CD4-positive, alpha-beta T cell treated with Interleukin-21 for 1 hour (primary cell): ENCODE measurements at places on chromosomes 7 and 10.

DNA sequence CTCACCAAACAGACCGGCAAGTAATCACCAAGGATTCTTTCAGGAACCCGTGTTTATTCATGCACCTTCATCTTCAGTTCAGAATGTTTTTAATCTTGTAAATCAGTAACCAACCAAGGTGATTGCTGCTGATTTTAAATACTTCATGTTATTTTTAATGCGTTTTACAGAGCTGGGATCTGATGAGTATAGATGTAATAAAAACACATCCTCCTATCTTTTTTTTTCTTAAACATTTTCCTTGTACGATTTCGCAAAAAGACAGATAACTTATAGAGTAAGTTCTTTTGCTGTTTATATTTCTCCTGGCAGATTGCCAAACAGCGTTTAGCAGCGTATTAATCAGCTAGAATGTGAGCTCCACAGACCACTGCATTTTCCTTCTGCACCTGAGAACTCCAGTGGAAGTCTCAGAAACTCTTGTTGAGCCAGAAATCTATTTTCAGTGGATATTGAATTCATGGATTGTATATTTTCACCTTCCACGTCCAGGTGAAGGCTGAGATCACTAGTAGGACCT is 397.8 kb upstream of the NRP1 start:
- no peak for DNase-seq

- no peak for DNase-seq
These were observed 965.6 kb downstream of the XPNPEP1 start for GRCh38 chr10:108957681-108958080.

DNA sequence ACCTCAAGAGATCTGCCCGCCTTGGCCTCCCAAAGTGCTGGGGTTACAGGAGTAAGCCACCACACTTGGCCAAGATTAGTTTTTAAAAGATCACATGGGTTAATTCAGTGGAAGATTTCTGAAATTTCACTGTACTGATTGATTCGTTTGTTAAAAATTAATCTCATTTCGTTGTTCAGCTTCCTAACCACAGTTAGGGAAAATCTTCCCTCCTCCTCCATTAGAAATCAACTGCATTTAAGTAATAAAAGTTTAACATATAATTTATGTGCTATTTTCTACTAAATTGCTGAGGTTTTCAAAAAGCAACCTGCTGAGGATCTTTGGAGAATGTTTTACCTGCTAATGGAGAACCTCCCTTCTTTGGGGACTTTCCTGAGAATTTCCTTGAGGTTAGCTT is 522.4 kb downstream of the GATA3 start:
- DNase-seq, result no peak

GRCh38 chr10:3107426-3107961 is 40.1 kb downstream of the PFKP start:
- DNase-seq, result no peak

GRCh38 chr7:81833401-81833800 is 63.6 kb upstream of the HGF start:
- no peak for DNase-seq

DNA sequence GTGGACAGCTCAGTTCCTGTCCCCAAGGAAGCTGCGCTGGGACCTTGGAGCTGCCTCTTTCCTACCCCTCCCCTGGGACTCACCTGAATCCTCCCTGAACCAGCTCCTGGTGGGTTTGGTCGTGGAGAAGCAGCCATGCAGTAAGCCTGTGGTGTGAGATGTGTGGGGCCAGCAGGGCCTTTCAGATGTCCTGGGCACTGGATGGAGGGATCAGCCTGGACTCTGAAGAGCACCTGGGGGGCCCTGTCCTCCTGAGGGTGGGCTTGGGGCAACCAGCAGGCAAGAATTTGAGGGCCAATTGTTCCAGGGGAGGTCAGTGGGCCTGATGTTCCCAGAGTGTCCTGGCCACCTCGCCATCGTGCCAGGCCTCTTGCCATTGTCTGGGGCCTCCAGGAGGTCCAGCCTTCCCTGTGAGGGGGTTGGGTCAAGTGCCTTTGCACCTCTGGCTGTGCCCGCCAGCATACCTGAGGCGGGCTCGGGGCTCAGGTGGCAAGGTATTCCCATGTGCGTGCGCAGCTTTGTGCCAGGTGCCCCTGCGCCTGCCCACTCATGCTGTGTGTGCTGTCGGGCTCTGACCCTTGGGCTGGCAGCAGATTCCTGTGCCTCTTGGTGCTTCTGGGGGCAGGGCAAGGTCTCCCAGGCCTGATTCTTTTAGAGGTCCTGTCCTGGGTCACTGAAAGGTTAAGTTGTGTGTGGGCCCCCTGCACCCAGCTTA is 7.3 kb downstream of the TRIM8 start:
- DNase-seq, result no peak

DNA sequence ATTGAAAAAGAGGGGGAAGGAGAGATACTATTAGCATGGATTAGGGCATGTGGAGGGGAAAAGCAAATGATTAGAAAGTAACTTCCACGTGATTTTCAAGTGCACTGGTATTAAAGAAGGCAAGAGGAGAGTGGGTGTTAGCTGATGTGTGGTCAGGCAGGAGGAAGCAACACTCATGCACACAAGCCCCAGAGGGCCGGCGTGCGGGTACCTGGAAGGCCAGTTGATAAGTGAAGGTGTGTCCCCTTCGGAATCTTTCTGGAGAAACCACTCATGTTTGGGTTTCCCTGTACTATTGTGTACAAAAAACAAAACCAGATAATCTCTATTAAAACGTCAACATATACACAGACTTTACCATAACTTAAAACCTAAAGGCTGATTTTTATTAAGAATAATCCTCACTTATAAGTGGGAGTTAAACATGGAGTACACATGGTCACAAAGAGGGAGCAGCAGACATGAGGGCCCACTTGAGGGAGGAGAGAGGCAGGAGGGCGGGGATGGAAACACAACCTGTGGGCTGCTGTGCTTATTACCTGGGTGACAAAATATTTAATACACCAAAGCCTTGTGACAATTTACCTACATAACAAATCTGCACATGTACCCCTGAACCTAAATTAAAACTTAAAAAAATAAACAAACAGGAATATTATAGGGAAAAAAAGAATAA is 98.9 kb downstream of the SVIL start:
- DNase-seq, result no peak

- peak; percentile 50 for DNase-seq
These were observed 3.3 kb upstream of the SHH start for GRCh38 chr7:155815332-155816191.

DNA sequence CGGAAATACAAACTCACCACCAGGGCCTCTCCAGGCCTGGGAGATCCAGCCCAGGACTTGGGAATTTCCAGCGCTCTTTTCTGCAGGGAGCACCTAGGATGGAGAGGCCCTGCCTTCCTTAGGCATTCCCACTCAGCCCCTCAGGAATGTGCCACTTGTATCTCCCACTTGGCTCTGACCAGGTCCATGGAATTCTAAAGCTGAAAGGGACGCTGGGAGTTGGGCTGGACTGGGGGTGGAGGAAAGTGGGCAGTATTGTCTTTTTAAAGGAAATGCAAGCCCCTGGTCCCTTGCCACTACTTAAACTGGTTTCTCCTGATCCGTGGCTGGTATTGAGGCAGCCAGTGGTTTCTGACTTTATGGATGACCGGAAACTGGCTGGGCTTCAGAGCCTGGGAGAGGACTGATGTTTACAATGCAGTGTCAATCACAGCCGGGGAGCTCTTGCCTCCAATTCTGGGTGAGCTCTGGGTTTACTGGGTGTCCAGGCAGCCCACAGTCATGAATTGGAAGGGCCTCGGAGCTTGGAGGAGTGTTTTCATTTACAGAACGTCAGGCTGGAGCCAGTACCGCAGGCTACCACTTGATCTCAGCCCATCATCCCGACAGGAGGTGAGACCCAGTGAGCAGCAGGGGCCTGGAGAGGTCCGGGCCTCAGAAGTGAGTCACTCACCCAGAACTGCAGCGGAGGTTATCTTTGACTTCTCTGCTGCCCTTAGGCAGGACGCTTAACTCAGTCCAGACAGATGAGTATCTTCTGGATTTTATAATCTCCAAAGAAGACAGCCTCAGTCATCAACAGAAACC is 27.3 kb downstream of the AGAP3 start:
- DNase-seq, result no peak

GRCh38 chr10:14584661-14585060 is 190.0 kb downstream of the FAM107B start:
- peak; percentile 83 for DNase-seq

GRCh38 chr10:34722404-34722803 is 92.7 kb downstream of the PARD3 start:
- no peak for DNase-seq

DNA sequence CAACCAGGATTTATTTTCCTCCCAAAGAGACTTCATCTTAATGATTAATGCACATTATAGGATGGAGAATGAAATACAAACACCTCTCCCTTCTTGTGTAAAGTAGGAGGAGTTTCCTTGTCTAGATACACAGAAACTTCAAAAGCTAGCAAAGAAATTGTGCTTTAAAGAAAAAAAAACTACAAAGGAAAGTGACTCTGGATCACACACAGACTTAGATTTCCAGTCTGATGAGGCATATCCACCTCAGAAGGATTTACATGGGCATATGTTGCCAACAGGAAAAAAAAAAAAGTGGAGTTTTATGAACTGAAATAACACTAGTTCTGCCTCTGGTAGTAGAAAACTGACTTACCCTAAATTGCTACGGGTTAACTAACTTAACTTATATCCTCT is 449.6 kb downstream of the KCNMA1 start:
- DNase-seq, result no peak

GRCh38 chr7:82185443-82185842 is 258.1 kb downstream of the CACNA2D1 start:
- no peak for DNase-seq

- DNase-seq, result no peak
These were observed 748.7 kb downstream of the AUTS2 start for GRCh38 chr7:70346844-70347462.

GRCh38 chr10:113857210-113857609 is 2.7 kb downstream of the NHLRC2 start:
- no peak for DNase-seq

GRCh38 chr10:18137111-18137510 is 3.1 kb upstream of the CACNB2 start:
- DNase-seq, result no peak

- no peak for DNase-seq
These were observed 240.8 kb downstream of the BICC1 start for GRCh38 chr10:58753425-58753824.

GRCh38 chr7:149161241-149161848 is 14.1 kb downstream of the ZNF398 start:
- no peak for DNase-seq

DNA sequence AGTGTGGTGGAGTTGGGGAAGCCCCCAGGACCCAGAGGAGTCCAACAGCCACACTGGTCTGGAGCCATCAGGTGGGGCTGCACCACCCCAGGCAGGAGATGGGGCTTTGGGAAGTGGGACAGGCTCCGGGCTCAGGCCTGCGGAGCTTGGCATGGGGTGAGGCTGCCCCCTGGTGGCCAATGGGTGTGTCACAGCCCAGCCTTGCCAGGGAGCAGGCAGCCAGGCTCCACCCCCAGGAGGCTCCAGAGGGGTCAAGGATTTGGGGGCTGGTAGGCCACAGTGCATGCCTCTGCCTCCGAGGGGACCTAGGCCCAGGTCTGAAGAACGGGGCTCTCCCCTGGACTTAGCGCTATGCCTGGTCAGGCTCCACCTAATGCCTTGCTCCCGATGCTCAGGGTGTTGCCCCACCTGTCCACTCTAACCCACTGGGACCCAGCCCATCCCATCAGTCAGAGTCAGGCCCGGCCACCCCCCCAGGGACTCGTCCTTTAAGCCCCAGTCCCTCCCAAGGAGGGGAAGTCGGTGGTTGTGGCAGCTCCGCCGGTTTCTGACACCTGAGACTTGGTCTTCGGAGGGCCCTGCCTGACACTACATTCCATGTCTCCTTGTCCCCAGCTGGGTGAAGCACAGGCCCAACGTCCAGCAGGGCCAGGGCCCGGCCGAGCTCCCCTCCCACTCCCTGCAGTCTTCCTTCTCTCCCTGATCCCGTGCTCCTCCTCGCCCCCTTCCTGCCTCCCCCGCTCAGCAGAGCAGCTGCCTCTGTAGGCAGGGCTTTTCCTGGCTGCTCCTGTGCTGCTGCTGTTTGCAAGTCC is 11.3 kb upstream of the SAMD8 start:
- peak; percentile 76 for DNase-seq

GRCh38 chr10:122138831-122139625 is 132.1 kb upstream of the BTBD16 start:
- DNase-seq, result no peak

- DNase-seq, result no peak
These were observed 60.8 kb downstream of the DLG5 start for GRCh38 chr10:77865580-77866324.

GRCh38 chr7:141512597-141512996 is 38.6 kb upstream of the AGK start:
- no peak for DNase-seq

DNA sequence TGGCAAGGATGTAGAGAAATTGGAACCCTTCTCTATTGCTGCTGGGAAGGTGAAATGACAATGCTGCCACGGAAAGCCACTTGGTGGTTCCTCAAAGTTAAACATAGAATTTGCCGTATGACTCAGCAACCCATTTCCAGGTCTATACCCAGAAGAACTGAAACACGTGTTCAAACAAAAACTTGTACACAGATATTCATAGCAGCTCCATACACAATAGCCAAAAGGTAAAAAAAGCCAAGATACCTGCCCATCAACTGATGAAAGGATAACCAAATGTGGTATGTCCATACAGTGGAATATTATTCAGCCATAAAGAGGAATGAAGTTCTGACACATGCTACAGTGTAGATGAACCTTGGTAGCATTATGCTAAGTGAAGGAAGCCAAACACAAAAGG is 39.1 kb downstream of the LHPP start:
- no peak for DNase-seq

DNA sequence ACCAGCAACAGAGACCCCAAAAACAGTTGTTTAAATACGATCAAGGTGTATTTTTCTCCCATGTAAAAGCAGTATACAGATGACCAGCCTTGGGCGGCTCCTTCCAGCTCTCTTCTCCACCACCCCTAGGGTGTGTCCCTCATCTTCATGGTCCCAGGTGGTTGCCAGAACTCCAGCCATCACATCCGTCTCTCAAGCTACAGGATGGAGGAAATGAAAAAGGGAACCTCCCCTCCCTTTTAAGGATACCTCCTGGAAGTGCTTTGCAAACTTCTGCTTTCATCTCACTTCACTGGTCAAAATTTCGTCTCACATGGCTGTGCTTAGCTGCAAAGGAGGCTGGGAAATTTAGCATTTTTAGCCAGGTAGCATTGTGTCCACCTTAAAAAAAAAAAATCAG is 59.3 kb downstream of the C10orf105 start:
- DNase-seq, result no peak

GRCh38 chr10:5811387-5811821 is 1.8 kb downstream of the GDI2 start:
- DNase-seq, result no peak

GRCh38 chr7:30382607-30383006 is 96.0 kb downstream of the NOD1 start:
- DNase-seq, result no peak
